ENCODE measurements at places on chromosomes 12 and 14. TPM values are rescaled to one million over a fixed set of nuclear protein-coding genes. Genes with fewer than 3 reads are reported as not detected.
A peak's percentile ranks its signal among the peaks of the same experiment; 100 is the strongest.

DNA sequence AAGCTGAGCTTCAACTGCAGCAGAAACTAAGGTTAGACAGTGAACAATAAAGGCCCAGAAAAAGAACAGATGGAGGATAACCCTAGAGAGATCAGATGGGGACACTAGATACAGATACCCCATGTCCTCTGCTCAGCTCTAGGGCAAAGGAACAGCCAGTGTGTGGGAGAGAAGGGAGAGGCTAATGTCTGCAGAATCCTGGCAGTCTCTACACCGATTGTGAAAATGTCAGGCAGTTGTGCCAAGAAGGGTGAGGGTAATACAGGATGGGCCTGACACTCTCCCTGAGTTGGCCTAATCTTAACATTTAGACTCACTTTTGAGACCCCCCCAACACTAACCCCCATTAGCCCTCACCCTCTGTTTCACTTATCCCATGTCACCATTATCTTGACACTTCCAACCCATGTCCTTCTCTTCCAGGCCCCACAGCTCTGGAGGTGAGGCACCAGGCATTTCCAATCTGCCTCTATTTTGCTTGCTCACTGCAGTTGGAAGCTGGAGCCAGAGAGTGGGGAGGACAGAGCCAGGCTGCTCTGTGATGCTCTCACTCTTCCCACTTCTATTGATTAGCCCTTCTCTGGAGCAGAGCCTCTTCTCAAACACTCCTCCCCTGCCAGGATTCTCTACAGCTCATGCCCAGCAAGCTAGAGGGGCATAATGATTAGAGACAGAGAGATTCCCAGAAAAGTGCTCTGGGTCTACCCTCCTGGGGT, 3.0 kb upstream of the BLOC1S1 start:
- no peak for DNase-seq

- DNase-seq, result no peak
Observed at GRCh38 chr14:58401587-58401986, 5.9 kb downstream of the TOMM20L start.

GRCh38 chr14:63510538-63510937, 32.6 kb downstream of the PPP2R5E start:
- no peak for DNase-seq

DNA sequence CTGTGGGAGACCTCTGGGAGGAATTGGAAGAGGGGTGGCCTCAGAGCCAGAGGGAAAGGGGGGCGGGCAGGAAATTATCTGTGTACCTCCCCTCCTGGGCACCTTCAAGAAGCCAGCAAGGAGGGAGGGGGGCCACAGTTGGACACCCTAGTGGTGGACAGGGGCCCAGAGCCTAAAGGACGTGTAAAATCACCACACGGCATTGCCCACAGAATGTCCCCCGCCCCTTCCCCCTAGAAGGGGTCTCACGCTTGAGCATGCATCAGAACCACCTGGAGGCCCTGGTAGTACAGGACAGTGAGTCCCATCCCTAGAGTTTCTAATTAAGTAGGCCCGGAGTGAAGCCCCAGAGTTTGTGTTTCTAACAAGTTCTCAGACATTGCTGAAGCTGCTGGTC, 8.2 kb downstream of the ENDOU start:
- no peak for DNase-seq

DNA sequence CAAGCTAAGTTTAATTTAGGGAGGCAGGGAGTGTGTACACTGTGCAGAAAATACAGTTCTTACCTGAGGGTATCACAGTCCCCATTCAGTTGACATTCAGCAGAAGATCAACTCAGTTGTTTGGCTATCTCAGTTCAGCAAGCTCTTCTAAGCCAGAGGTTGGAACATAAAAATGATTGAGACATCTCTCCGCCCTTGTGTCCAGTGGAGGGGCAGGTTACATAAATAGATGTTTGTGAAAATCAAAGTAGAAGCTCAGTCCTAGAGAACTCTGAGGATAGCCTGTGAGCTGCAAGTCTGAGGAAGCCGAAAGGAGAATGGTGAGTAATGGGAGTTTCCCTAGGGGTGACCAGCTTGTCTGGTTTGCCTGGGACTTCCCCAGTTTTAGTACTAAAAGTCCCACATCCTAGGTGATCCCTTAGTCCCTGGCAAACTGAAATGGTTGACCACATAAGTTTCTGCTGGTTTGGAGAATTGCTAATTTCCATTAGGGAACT, 251.4 kb upstream of the ATP2B1 start:
- DNase-seq, result no peak

DNA sequence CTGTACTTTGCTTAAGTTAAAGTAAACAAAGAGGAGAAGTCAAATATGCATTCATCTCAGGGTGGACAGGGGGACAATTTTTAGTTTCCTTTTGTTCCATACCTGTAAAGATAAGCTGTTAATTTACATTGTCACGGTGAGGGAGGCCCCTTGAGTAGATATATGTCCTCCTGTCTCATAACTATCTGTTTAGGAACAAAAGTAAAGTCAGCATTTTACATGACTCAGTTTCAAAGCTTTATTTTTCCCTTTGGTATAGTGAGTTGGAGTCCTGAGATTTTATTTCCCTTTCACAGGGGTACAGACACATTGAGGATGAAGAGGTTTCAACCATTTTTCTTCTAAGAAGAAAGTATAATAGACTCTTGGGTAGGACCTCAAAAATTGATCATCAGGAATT, 50.1 kb downstream of the TESPA1 start:
- DNase-seq, result no peak

GRCh38 chr12:131363393-131363792, 347.5 kb upstream of the SFSWAP start:
- DNase-seq, result no peak

DNA sequence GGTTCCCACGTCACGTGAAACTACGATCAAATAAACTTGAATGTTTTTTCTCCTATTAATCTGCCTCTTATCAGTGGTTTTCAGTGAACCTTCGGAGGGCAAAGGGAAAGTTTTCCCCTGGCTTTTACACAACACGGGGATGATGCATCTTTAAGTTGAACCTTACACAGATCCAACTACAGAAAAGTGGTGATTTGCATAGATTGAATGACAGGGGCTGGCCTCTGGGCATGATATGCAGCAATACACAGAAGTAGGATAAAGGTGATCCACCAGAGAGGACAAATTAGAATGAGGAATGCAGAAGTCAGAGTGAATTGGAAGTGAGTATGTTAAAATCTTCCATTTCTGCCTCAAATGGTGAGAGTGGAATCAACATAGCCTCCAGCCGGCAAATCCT, 11.6 kb downstream of the GSG1 start:
- DNase-seq, result no peak

DNA sequence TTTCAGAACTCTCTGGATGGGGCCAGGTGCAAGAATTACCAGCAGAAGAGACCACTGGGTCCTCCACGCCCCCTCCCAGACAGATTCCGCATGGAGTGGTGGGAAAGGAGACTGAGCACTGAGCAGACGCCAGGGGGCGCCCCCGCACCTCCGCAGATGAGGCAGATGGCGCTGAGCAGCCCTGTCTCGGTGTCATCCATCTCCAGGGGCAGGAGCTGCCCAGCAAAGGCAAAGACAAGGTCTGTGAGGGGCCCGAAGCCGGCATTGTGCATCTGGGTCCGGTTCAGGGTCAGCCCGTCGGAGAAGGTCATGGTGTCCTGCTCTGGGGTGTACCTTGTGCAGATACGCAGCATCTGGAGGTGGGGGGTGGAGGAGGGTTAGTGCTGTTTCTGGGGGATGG, 6.3 kb upstream of the ITGB7 start:
- DNase-seq, result peak; percentile 87

GRCh38 chr12:1250641-1251040, 259.6 kb downstream of the ERC1 start:
- no peak for DNase-seq

WNT1 gene
- total RNA-seq, result not detected

DNA sequence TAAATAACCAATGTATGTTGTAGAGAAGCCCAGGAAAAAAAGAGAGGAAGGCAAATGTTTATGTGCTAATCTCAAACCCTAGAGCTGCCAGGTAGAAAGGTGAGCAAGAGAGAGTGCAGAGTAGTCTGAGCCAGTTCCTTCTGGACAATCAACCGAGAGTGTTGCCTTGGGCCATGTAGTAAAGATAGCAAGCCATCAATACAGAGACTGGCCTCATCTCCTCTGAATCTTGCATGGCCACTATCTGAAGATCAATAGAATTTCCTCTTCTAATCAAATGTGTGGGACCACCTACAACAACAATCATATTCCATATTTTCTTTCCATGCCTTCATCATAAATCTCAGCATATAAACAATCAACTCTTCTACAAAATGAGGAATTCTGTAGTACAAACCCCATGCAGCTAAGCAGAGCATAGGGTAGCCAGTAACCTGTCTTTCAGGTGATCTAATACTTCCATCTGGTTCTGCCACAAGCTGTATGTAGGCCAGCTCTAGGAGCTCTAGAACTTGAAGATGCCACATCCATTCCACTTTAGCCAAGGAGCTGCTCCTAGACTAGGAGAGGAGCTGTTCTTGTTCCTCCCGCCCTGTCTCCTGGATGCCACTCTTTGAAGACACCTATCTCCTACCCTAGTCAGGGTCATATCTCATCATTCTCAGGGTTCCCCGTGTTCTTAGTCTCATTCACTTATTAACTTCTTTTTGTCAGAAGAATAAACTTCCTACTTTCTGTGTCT, 75.8 kb upstream of the SLC38A4 start:
- DNase-seq, result no peak

GRCh38 chr14:95440951-95441350, 75.5 kb downstream of the SYNE3 start:
- DNase-seq, result no peak

HAL gene
- not detected for total RNA-seq

DNA sequence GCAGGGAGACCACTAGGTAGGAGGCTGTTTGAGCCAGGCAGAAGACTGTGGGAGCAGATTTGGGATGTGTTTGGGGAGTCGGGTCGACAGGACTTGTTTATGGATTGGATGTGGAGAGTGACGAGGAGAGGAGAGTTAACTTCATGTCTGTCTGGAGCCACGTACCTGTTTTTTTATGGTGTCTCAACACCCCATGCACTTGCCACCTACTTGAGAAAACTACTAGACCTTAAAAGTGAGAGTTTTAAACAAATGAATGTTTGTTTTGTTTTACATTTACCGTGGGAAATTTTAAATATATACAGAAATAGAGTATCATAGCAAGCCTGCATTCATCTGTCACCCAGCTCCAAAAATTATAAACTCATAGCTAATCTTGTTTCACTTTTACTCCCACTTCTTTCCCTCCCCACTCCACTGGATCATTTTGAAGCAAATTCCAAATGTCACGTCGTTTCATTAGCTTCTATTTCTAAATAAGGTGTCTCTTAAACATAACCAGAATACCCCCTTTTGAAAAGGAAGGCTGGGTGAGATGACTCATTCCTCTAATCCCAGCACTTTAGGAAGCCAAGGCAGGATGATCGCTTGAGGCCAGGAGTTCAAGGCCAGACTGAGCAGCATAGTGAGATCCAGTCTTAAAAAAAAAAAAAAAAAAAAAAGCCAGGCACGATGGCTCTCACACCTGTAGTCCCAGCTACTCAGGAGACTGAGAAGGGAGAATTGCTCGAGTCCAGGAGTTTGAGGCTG, 136.2 kb downstream of the ANO6 start:
- DNase-seq, result no peak

DNA sequence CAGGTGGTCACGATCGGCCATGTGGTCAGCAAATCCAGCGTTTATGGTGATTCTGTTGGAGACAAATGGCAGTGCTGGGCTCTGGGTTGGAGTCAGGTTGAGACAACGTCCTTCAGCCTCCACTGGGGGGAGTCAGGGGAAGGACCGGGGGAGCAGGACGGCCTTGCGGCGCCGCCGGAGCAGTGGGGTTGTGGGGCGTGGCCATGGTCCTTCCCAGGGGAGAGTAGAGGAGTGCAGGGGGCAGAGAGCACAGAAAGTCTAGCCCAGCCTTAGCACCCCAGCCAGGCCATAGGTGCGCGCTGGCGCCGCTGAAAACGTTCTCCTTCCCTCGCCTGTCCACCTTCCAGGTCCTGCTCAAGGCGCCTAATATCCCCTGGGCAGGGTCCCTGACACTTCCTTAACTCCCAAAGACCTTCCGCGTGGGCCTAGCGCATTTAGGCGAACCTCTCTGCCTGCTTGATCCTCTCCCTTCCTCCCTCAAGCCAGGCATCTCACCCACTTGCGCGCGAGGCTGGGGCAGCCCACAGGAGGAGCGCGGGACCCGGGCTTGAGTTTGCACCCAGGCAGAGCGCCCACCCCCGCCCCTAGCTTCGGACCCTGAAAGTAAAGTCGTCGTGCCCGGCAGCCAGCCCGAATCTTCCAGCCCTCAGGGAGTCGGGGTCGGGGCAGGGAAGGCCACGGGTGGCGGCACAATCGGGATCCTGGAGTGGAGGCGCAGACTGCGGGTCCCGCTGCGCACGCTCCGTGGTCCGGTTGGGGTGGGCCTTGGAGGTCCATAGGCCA, 3.1 kb upstream of the KIF26A start:
- no peak for DNase-seq

DNA sequence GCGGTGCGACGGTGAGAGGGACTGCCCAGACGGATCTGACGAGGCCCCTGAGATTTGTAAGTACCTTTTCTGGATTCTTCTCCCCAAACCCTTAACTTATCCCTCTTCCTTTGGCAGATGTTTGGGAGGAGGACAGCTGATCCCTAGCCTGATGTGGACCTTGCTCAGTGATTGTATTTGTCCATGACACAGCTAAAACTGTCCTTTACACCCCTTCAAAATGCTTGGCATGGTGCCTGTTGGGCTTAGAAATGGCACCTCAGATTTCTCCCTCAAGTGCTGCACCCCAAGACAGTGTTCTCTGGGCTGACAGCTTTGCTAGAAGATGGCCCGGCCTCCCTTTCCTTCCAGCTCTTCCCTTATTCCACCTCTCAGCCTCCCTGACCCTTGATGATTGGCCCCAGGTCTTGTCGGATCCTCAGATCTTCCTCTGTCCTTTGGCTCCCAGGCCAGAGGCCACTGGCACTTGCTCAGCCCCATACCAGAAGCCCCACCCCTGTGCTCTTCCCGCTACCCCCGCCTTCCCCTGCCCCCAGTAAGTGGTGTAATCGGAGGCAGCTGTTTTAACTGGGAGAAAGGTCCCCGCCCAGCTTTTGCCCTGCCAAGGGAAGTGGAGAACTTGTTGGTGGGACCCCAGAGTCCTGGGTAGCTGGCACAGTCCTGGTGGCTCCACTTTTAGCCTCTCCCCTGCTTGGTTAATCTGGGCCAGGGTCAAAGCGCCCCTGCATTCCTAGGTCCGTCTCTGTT, 8.7 kb downstream of the LRP1-AS start:
- peak; percentile 61 for DNase-seq

DNA sequence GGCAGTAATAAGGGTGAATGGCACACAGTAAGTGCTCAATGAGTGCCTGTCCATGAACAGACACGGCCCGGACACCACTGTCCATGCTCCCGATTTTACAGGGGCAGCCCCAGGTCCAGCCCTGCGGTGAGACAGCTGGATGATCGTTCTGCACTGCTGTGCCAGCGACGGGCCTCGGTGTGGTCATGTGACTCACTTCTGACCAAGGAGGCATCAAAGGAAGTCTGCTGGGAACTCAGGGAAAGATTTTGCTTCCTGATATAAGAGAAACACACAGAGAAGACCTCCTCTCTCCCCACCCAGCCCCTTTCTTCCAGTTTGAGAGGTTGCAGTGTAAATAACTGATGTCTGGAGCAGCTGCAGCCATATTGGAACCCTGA, 126.6 kb downstream of the SCARB1 start:
- DNase-seq, result no peak
